ENCODE measurements at places on chromosomes 3 and 15.

GRCh38 chr3:156862338-156862737 is 36.2 kb downstream of the LEKR1 start:
- DNase-seq, result no peak

DNA sequence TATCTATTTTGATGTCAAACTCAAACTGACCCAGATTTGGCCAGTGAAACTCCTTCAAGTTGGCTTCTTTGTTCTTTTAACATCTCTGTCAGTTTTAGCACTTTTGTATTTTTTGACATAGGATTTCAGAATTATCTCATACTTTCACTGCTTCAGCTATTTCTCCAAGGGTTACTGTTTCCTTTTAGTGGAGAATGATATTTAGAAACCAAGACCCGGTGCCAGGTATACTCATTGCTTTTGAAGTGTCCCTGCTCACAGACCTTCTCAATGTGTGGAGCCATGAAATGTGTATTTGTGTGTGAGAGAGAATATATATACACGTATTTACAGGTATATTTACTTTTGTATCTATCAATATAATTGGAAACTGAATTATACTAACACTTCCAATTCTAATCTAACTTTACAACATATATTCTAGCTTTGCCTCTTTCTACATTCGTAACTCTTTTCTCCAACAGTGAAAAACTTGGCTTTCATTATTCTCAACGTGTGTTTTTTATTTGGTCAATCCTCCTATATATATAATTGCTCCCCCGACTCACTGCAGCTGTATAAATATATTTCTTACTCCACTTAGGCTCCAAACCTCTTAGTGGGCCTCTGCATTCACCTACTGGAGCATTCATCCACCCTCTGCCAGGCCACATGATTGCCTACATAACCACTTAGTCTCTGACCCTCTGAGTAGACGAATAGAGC is 54.0 kb downstream of the OTOL1 start:
- no peak for DNase-seq

- DNase-seq, result no peak
Measured at GRCh38 chr3:28139288-28139687, 102.1 kb upstream of the CMC1 start.

- no peak for DNase-seq
Measured at GRCh38 chr3:144109944-144110343, 138.3 kb downstream of the DIPK2A start.

GRCh38 chr3:49081429-49081828 is 12.4 kb downstream of the QRICH1 start:
- DNase-seq, result no peak

GRCh38 chr3:41200669-41201021 is 1.3 kb downstream of the CTNNB1 start:
- no peak for DNase-seq

DNA sequence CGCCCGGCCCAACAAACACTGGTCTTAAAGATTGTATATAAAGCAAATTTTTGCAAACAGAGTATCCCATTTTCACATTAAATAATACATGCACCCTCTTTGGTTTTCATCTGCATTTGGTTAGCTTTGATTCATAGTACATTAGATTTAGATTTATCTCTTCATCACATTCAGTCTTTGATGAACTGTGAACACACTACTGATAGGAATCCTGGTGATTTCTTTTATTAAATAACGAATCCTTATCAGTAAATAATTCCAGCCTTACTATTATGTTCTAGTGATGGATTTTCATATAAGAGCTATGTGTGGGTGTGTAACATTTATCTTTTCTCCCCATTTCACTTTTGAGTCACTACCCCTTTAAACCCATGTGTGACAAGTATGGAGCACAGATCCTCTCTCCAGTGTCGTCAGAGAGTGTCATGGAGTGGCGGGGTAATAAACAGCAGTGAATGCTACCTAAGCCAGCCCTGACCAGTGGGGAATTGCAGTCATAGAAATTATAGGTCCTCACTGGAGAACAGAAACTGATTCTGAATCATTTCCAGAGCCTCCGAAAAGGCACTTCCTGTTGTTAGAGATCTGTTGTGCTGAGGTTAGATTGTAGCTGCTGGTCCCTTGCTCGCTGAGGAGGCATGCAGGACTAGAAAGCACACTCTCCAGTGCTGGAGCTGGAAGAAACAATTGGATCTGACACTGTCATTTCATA is 22.0 kb downstream of the SLC7A14 start:
- peak; percentile 46 for DNase-seq

- DNase-seq, result no peak
Measured at GRCh38 chr3:18670759-18671158, 245.6 kb upstream of the SATB1 start.

- DNase-seq, result no peak
Measured at GRCh38 chr3:179921500-179921899, 115.2 kb downstream of the PEX5L start.

GRCh38 chr3:136247436-136247835 is 2.7 kb upstream of the PCCB start:
- DNase-seq, result no peak

DNA sequence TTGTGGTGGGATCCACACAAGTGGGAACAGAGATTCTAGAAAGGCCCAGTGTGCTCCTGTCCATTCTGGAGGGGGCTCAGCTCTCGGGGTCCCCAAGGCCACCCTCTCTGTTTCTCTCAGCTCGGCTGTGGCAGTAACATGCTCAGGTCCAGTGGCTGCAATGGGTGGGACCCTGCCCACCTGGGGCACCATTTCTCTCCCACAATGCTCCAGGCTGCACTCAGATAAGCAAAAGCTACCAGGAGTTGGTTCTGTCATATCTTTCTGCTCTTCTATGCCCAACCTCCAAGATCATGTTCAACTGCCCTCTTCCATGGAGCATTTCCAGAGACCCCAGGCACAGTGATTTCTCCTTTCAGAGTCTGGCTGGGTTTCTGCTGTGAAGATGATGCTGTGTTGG is 40.8 kb downstream of the ITGA11 start:
- DNase-seq, result no peak

DNA sequence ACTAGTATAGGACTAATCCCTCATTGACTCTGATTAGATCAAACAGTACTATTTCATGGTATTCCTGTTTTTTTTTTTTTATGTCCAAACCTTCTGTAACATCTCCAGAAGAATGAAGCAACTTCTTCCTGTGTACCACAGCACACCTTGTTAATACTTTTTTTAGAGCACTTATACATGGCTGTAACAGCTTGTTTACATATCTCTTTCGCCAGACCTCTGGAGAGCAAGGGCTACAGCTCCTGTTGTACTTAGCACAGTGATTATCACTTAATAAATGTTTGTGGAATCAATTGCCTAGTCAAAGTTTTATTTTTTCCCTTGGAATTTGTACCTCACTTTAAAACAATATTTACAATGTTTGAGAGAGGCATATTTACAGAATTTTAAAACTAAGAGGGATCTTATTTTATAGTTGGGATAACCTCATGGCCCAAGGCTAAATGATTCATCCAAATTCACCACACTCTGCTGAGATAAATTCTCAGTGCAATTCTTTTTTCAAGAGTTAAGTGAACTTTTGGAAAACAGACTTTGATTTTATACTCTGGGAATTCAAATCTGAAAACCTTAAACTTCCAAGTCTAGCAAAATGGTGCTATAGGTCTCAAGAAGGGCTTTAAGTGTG is 9.2 kb upstream of the GATM start:
- DNase-seq, result no peak

DNA sequence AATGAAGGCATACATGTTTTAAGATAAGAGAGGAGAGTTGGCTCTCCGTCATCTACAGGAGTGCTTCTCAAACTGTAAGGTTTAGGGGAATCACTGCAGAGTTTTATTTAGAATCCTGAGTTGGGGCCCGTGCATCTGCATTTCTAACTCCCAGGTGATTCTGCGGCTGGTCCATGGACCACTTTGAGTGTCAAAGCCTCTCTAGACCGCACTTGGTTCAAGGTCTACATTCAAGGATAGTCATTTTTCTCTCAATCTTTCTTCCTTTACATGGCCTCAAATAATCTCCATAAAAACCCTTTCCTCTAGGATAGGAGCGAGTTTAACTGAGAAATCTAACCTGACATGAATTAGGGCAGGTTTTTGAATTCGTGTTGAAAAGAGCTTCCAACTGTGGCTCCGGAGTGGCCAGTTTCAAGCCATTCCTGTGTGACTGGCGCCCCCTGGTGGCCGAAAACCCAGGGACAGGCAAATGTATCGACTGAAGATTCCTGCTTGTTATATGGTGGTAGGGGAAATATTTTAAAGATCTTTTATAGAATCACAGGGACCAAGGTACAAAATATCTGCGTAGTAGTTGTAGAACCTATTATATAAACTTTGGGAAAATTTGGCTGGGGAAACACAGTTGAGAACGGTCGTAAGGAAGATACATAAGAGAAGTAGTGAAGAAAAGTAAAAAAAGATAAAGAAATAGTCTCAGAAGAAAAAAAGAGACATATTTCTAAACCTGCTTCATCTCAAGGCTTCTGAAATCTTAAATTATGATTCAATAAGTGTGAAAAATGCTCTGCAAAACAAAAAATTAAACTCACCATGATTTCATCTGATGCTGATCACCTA is 11.9 kb downstream of the GABRR3 start:
- peak; percentile 54 for DNase-seq

DNA sequence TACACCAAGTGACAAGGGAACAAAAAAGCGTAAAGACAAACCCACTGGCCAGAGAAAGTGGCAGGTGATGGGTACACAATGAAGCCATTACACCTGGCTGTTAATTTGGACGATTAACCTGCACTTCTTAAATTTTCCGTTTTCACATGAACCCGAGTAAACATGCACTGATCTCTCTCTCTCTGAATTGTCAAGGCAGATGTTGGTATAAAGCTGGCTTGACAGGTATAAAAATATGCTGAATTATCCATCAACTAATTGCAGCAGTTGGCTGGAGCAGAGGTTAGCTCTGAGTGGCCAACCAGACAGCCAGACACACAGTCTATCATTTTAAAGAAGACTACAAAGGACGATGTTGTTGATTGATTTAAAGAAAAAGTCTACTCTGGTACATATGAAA is 561.7 kb upstream of the ALCAM start:
- no peak for DNase-seq

DNA sequence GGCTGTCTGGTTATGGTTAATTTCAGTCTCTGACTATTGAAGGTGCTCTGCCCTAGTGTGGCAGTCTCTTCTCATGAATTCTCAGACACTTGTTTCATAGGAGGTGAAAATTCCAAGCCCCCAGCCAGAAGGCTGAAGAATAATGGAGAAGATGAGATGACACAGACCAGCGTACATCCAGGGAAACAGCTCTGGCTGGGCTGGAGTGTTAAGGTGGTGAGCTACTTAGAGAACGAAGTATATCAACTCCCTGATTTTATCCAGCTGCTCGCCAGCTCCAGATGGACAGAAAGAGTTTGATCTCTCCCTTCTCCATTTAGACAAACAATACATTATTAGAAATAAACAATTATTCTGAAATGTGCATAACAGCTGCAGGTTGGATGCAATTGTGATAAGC is 494.5 kb upstream of the RGMA start:
- DNase-seq, result no peak

GRCh38 chr3:162200836-162201235 is 704.2 kb downstream of the OTOL1 start:
- no peak for DNase-seq

- no peak for DNase-seq
Measured at GRCh38 chr3:191357909-191358308, 27.6 kb upstream of the UTS2B start.

- no peak for DNase-seq
Measured at GRCh38 chr3:134840459-134840858, 45.4 kb downstream of the EPHB1 start.

- DNase-seq, result no peak
Measured at GRCh38 chr3:49668861-49669260, 5.3 kb upstream of the APEH start.

- no peak for DNase-seq
Measured at GRCh38 chr3:177946936-177947335, 589.3 kb upstream of the KCNMB2 start.

DNA sequence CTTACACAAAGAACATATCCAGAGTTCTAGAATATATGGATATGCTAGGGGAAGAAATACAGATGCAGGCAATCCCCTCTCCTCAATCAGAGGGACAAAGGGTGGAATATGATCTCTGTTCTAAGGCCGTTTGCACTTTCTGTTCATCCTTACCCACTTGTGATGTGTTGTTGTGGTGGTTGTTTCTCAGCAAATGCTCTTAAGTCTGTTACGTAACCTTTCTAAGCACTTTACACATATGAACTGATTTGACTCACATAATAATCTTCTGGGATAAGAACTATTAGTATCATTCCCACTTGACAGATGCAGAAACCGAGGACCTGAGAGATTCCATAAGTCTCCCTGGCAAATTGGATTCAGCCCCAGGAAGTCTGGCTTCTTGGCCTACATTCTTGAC is 40.5 kb downstream of the NGRN start:
- no peak for DNase-seq

- DNase-seq, result no peak
Measured at GRCh38 chr3:118447339-118447738, 587.3 kb downstream of the IGSF11 start.

- no peak for DNase-seq
Measured at GRCh38 chr3:50299929-50300680, 900 bp upstream of the HYAL3 start.

DNA sequence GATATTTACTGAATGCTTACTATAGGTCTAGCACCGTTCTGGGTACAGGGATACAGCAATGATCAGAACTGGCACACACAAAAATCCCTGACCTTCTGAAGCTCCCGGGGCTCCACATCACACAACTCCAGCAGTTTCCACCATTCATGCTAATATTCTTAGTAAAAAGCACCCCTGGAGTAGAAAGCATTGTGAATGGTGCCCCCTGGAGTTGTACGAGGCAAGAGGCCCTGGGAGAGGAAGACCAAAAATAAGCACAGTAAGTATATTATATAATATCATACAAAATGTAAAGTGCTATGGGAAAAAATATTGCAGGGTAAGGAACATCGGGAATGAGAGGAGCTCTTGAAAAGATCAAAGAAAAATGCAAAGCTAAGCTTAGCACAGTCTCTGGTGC is 790 bp upstream of the SRGAP3 start:
- no peak for DNase-seq

DNA sequence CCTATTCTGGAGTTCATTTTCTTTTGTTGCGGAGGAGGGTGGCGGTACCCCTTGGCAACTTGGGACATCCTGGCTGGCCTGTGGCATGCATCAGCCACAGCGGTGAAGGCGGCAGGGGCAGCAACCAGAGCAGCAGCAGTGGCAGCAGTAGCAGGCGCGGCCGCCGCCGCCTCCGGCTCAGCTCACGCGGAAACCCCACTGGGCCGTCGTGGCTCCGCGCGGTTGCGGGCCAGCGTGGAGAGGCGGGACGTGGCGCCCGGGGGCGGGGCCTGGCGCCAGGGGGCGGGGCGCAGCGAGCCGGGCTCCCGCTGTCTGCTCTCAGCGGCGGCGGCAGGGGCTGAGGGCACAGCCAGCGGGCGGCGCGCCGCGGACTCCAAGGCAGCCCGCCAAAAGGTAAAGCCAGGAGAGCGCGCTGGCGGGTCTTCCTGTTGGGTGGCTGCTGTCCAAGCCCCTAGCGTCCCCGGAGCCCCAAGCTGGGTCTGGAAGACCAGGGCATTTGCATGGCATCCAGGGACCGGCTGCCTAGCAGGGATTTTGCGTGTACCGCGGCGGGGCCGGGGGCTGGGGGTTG is 334.4 kb upstream of the THRB start:
- no peak for DNase-seq

- DNase-seq, result no peak
Measured at GRCh38 chr15:91723959-91724358, 129.5 kb upstream of the SLCO3A1 start.

GRCh38 chr3:38224357-38224756 is 41.3 kb upstream of the SLC22A13 start:
- DNase-seq, result no peak

- DNase-seq, result peak; percentile 41
Measured at GRCh38 chr15:62307551-62307950, 142.5 kb upstream of the C2CD4B start.

GRCh38 chr3:136161516-136161915 is 34.6 kb downstream of the MSL2 start:
- no peak for DNase-seq
